Activated naive CD8-positive, alpha-beta T cell treated with anti-CD3 and anti-CD28 coated beads for 36 hours (primary cell): ENCODE measurements at places on chromosomes 6 and 20. TPM values are rescaled to one million over a fixed set of nuclear protein-coding genes. Genes with fewer than 3 reads are reported as not detected.

Gene POU5F1
- total RNA-seq = not detected

Gene CSTF1
- total RNA-seq = 69.8 TPM

Gene SLC22A2
- total RNA-seq = not detected

Gene OLIG3
- 0.10 TPM for total RNA-seq

Gene WFDC10B
- total RNA-seq = not detected

Gene UNC93A
- total RNA-seq = not detected

Gene PLA2G7
- total RNA-seq = not detected

Gene CAGE1
- total RNA-seq = 0.10 TPM

Gene KIF6
- total RNA-seq = 0.62 TPM

Gene UNC5CL
- 1.7 TPM for total RNA-seq

Gene MUC21
- total RNA-seq = not detected

Gene RNF182
- not detected for total RNA-seq
